Stimulated activated CD8-positive, alpha-beta memory T cell treated with anti-CD3 and anti-CD28 coated beads, Interleukin-7, amount 100 ng/mL, for 1 hour (primary cell): ENCODE measurements at places on chromosomes 3 and 15.

- no peak for DNase-seq
Observed at GRCh38 chr3:117964814-117965213, 1069.8 kb downstream of the IGSF11 start.

DNA sequence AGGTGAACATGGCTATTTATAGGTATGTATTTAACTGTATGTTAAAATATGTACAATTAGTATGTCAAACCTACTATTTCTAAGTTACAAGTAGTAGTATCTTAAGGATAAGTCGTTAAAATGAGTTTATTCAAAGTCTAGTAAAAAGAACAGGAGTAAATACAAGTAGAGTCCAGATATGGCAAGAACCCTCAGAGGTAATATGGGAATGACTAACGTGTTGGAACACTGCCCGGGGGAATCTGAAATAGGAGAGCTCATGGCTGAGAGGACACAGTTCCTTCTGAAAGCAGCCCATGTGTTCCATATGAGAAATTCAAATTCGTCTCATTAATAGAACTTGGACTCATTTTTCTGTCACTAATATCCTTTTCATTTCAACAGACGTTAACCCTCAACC lies 158.8 kb downstream of the CLSTN2 start:
- no peak for DNase-seq

DNA sequence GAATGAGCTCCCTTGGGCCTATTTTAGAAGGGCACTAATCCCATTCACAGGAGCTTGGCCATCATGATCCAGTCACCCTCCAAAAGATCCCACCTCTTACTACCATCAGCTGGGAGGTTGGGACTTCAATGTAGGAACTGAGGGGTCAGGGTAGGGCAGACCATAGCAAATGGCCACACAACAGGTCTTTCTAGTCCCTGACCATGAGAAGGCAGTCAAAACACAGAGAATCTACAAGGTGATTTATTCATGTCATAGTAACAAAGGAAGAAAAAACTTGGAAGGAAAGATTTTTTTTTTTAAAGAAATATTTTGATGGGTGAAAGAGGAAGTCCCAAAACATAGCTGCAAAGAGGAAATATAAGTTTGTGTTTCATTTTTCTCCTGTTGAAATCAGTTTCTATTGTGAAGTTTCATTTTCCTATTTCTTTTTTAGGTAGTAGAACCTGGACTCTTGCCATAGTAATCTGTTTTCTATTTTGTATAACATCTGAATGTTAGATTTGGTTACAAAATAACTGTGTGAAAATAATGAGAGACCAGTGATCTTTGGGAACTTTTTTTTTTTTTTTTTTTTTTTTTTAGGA lies 23.5 kb upstream of the TNFSF10 start:
- no peak for DNase-seq

DNA sequence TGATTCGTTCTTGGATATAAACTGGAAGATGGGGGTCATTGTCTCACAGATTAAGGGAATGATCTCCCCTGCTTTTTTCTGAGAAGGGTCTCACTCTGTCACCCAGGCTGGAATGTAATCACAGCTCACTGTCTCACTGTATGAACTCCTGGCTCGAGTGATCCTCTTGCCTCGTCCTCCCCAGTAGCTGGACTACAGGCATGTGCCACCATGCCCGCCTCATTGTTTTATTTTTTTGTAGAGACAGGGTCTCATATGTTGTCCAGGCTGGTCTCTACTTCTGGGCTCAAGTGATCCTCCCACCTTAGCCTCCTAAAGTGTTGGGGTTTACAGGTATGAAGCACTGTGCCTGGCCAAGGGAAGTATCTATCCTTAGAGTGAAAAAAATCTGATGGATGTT lies 5.4 kb downstream of the OXSR1 start:
- no peak for DNase-seq

DNA sequence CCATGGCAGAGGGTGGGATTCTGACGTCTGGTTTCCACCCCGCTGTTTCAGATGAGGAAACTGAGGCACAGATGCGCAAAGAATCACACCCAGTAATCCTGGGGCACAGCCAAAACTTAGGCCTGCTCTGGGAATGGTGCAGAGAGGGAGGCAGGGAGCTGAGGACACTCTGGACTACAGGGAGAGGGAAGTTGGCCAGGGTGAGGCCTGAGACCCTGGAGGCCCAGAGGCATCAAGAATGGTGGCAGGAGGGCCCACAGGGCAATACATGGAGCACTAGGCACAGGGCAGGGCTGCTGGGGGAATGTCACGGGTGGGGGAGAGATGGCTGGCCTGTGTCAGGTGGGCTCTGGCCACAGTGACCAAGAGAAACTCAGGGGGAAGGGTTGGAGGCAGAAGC lies 63.6 kb downstream of the TLE3 start:
- DNase-seq = no peak

GRCh38 chr3:102224171-102224570 lies 210.6 kb upstream of the ZPLD1 start:
- DNase-seq = no peak

- no peak for DNase-seq
Observed at GRCh38 chr3:171093462-171093861, 66.9 kb upstream of the SLC2A2 start.
